CD4-positive, alpha-beta memory T cell (primary cell): ENCODE measurements at places on chromosomes 2 and 18. TPM values are rescaled to one million over a fixed set of nuclear protein-coding genes. Genes with fewer than 3 reads are reported as not detected.

Gene SOX11
- total RNA-seq, result not detected

GRCh38 chr18:39772155-39772919, 2182.7 kb upstream of the PIK3C3 start:
- no peaks in the 10 kb centered on the region for H3K4me1 ChIP-seq
- no peak overlapping the region for H3K4me3 ChIP-seq
- no peak for DNase-seq
- no peaks in the 10 kb centered on the region for H3K27me3 ChIP-seq

DNA sequence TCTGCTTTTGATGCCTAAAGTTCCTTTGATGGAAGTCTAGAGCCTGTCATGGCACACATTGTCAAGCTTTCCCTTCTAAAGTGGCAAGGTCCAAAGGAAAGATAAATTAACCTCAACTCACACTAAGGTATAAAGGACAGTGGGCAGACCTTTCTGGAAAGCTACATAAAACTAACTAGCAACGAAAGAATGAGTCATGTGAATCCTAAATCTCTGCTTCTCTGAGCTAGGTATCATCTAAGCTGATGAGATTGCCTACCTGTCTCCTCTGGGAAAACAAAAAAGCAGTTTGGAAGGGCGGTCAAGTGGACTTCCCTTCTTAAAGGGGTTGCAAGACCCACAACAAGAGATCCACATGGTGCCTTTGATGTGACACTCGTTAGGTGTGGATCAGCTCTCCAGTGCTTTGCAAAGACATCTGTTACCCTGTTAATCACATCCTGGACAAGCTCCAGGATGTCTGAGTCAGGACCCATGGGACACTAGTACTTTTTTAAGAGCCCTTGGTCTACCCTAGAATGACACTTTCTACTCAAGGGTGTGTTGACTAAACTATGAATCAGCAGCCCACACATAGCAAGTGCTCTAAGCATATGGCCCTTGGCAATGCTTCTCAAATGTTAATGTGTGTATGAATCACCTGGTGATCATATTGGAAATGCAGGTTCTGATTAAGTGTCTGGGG, 173.5 kb downstream of the ALK start:
- H3K27me3 ChIP-seq, result no peaks in the 10 kb centered on the region
- DNase-seq, result no peak
- no peak overlapping the region for H3K27ac ChIP-seq
- no peak overlapping the region for H3K4me3 ChIP-seq
- H3K36me3 ChIP-seq, result no peaks in the 10 kb centered on the region
- no peaks in the 10 kb centered on the region for H3K4me1 ChIP-seq

- H3K36me3 ChIP-seq, result no peaks in the 10 kb centered on the region
- no peaks in the 10 kb centered on the region for H3K27me3 ChIP-seq
- no peaks in the 10 kb centered on the region for H3K4me1 ChIP-seq
- no peak overlapping the region for H3K27ac ChIP-seq
These were observed 47.9 kb upstream of the PELI1 start for GRCh38 chr2:64192125-64192479.

GRCh38 chr2:85554980-85555612, 6.2 kb downstream of the GGCX start:
- no peaks in the 10 kb centered on the region for H3K27me3 ChIP-seq
- DNase-seq, result no peak
- H3K4me3 ChIP-seq, result no peak overlapping the region
- H3K4me1 ChIP-seq, result peaks cover 6% of the 10 kb centered on the region
- H3K27ac ChIP-seq, result no peak overlapping the region

Gene HOXD13
- not detected for total RNA-seq

DNA sequence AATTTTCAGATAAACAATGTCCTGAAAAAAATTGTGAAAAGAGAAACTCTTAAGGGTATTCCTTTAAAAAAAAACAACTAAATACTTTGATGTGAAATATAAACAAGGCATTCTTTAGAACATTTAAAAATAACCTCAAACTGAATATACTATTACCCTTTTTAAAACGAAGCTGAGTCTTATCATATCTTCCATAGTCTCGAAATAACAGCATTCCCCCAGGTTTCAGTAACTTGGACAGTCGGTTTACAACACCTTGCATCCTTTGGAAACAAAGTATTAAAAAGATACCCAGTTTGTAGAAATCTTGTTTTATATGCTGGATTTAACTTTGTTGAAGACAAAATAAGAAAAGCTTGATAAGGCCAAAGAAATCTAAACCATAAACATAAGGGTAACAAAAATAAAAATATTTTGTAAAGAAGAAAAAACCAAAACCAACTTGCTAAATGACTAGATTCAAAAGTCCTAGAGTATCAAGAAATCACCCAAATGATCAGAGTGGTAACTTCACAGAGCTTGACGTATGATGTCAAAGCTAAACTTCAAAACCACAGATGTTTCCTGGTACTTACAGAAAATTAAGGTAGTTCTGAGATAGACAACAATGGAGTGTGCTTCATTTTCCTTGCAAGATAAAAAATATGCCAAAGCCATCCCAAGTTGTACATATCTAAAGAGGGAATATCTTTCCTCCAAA, 107.8 kb downstream of the METTL8 start:
- peak overlapping the region; percentile 44 for H3K27ac ChIP-seq
- H3K36me3 ChIP-seq, result no peaks in the 10 kb centered on the region
- no peak for DNase-seq
- H3K27me3 ChIP-seq, result no peaks in the 10 kb centered on the region
- peaks cover 36% of the 10 kb centered on the region for H3K4me1 ChIP-seq

Gene KANSL1L
- 12.1 TPM for total RNA-seq

DNA sequence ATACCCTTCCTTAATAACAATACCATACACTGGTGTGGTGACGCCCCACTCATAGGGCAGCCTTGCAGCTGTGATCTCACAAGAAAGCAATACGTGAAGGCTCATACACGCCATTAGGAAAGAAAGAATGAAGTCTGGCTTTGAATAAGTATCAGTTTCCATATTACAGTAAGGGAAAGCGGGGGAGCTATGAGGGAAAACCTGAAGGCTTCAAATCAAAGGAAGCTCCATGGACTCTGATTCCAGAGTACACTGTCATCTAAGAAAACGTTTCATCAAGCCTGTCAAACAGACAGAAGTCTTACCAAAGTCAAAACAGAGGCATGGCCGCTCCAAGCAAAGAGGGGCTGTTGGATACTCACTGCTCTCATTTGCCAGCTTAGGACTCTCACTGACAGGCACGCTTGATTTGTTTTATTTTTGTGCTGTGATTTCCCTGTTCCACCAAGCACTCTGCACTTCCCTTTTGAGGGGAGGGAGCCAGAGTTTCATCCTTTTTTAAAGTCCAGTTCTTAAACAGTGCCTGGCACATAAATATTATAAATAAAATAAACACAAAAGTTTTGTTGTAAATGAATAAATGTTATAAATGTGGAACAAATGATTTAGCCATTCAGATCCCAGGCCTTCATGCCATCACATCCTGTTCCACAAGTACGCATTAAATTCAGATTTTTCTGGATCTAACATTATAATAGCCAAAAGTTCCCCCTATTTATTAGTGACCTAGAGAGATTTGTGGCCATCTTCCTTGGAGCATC, 221.2 kb downstream of the PIEZO2 start:
- DNase-seq, result no peak
- no peak overlapping the region for H3K4me3 ChIP-seq
- no peaks in the 10 kb centered on the region for H3K27me3 ChIP-seq
- H3K4me1 ChIP-seq, result no peaks in the 10 kb centered on the region
- no peak overlapping the region for H3K27ac ChIP-seq

Gene NEU2
- total RNA-seq, result not detected

GRCh38 chr2:173216051-173216450, 138.6 kb upstream of the CDCA7 start:
- no peaks in the 10 kb centered on the region for H3K36me3 ChIP-seq
- H3K4me1 ChIP-seq, result no peaks in the 10 kb centered on the region
- H3K4me3 ChIP-seq, result no peak overlapping the region
- H3K27ac ChIP-seq, result no peak overlapping the region
- no peak for DNase-seq
- no peaks in the 10 kb centered on the region for H3K27me3 ChIP-seq

- no peak overlapping the region for H3K4me3 ChIP-seq
- no peaks in the 10 kb centered on the region for H3K4me1 ChIP-seq
- H3K36me3 ChIP-seq, result no peaks in the 10 kb centered on the region
- no peak for DNase-seq
These were observed 230.4 kb downstream of the SP3 start for GRCh38 chr2:173734797-173735196.

Gene HRH4
- 1.6 TPM for total RNA-seq

DNA sequence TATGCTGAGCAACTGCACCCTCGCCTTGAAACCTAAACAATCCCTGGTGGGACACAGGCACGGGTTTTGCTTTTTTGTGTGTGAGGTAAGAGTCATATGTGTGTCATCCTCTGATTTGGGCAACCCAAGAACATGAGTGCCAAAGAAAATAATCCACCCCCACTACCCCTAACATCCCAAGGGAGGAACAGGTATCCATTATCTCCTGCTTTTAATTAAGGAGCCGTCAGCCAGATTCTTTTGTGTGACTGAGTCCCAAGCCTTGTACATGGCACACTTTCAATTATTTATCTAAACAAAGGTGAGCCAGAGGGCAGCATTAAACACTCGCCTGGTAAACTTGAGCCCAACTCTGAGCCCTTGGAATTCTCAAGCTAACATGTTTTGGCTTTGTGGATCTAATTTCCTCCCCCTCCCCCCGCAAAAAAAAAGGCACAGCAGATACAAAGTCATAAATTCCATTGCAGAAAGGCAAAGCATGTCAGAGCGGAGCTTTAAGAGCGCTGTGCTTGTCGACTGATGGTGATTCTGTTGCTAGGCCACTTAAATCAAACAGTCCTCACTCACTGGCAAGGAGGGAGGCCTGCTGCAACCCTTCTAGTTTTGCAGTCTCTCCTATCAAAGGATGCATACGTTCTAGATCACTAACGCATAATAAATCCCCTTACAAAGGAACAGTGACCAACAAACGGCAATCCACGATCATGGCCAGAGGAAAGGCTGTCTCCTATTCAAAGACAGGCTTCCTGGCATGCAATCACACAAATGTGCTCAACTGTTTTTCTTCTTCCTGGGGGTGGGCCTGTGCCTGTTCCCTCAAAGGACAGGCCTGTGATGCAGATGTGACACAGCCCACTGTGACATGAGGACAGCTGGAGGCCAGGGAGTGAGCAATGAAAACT, 143.5 kb upstream of the LMAN1 start:
- no peak overlapping the region for H3K4me3 ChIP-seq
- no peak overlapping the region for H3K27ac ChIP-seq

Gene CAD
- 47.6 TPM for total RNA-seq

DNA sequence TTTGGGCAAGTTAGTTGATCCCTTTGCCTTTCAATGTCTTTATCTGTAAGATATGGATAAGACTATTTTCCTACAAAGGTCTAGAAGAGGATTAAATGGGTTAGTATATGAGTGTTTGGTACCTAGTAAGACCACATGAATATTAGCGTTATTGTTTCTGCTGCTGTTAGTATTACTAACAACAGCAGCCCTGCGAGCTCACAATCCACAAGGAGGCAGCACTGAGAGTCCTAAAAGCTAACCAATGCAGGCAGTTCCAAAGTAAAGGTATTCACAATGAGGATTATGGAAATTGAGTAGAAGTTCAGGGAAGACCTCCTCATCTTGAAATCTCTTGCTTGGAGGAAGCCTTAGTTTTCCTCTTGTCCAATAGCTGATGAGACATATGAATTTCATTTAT, 248.9 kb downstream of the TDRD15 start:
- H3K27ac ChIP-seq, result no peak overlapping the region
- H3K27me3 ChIP-seq, result no peaks in the 10 kb centered on the region
- H3K4me1 ChIP-seq, result no peaks in the 10 kb centered on the region
- no peak overlapping the region for H3K4me3 ChIP-seq
